ENCODE measurements at places on chromosomes 7 and 10.

GRCh38 chr10:51188866-51189265, 114.6 kb downstream of the PRKG1 start:
- no peak for DNase-seq

- DNase-seq: no peak
These were observed 501.5 kb downstream of the LRMDA start for GRCh38 chr10:75932921-75933320.

DNA sequence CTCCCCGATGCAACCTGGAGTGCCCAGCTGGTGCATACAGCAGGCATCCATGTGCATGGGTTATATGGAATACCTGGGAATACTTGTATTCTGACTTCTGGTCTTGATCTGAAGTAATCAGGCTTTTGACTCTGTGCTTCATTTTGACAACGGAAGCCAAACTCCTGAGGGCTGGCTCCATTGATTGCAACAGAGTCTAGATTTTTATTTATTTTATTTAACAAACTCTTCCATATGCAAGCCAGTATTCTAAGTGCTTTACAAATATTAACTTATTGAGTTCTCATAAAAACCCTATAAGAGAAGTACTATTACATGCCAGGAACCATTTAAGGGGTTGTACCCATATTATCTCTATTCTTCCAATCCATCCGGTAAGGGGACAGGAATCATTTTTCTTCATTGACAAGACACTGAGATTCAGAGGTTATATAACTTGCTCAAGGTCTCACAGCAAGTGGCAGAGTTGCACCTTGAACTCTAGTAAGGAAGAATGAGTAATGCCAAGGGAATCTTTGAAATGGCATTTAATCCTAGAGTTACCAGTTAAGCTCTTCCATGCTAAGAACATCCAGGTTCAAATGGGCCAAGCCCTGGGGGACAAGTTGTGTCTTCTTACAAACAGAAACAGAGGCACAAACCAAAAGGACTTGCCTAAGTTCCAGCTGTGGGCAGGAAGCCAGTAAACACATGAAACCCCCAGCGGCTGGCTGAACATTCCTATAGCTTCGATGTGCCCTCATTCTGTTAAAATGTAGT, 241.0 kb downstream of the WDR11 start:
- DNase-seq: no peak

DNA sequence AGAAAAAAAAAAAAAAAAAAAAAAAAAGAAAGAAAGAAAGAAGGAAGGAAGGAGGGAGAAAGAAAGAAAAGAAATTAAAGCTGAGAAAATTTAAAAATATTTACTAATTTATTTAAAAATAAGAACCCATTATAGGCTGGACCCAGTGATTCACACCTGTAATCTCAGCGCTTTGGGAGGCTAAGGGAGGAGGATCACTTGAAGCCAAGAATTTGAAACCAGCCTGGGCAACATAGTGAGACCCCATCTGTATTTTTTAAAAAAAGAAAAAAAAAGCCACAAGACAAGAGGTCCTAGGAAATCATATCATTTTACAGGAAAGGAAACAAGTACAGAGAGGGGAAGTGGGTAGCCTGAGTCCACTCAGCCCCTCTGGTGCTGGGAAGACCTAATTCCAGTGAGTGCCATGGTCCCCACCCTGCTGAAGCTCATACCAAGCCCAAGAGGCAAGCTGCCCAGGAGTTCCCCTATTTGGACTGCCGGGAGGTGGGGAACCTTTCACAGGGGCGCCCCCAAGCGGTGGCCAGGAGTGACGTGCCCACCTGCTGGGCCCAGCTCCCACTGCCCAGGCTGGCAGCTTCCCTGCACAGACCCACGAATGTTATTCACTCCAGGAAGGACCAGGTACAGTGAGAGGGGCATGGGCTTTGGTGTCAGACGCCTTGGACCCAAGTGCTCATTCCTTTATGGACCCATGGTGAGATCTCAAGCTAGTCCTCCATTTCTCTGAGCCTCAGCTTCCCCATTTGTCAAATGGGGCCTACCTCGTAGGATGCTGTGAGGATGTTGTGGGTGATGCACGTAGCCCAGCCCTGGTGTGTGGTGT, 133.6 kb downstream of the ZMIZ1 start:
- DNase-seq: no peak

- DNase-seq: no peak
These were observed 97.3 kb downstream of the CDK6 start for GRCh38 chr7:92739091-92739490.

DNA sequence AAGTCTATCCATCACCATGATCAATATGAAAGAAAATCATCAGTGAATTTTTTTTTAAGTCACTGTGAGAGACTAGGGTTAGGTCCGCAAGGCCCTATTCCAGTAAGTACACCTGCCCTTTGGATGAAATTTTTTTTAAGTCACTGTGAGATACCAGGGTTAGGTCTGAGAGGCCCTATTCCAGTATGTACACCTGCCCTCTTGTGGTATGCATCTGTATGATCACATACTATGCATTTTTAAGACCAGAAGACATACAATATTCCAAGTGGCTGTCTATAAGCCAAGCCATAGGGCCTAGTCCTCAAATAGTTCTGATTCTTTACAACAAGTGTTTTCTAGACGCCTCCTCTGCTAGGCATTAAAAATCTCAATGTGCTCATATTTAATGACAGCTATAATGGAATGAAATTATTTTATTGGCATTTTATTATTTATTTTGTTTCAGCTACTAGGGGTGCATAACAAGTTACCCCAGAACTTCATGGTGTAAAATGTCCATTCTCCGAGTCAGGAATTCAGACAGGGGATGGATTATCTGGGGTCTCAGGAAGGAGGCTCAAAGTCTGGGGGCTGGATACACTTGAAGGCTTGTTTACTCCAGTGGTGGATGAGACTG, 53.1 kb downstream of the TEX36 start:
- no peak for DNase-seq

DNA sequence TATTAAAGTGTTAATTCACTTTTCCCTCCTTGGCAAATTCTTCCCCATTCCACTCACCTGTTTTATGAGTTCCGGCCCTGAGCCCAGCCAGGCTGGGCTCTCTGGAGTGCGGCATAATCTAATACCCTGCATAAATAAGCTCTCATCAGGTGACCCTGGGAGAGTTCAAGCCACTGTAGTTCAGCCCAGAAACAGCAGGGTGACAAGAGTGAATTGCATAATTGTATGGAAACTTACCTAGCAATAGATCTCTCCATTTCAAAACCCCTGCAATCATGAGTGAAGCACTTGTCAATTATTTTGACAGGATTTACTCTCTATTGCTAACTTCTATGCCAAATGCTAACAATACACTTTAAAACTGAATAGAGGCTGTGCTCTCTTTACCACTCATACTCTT, 94.7 kb downstream of the OSBPL3 start:
- no peak for DNase-seq

- DNase-seq: no peak
These were observed 594.4 kb upstream of the VSTM2A start for GRCh38 chr7:53947732-53948131.

Data from stimulated activated CD8-positive, alpha-beta memory T cell treated with anti-CD3 and anti-CD28 coated beads, Interleukin-2, amount 100 ng/mL, for 1 hour (primary cell).